ENCODE measurements at places on chromosomes 13 and 19.
A peak's percentile ranks its signal among the peaks of the same experiment; 100 is the strongest.

GRCh38 chr13:27170516-27171243, 931 bp downstream of the USP12 start:
- peak; percentile 78 for DNase-seq

GRCh38 chr19:15466851-15467733, 2.7 kb upstream of the RASAL3 start:
- no peak for DNase-seq

DNA sequence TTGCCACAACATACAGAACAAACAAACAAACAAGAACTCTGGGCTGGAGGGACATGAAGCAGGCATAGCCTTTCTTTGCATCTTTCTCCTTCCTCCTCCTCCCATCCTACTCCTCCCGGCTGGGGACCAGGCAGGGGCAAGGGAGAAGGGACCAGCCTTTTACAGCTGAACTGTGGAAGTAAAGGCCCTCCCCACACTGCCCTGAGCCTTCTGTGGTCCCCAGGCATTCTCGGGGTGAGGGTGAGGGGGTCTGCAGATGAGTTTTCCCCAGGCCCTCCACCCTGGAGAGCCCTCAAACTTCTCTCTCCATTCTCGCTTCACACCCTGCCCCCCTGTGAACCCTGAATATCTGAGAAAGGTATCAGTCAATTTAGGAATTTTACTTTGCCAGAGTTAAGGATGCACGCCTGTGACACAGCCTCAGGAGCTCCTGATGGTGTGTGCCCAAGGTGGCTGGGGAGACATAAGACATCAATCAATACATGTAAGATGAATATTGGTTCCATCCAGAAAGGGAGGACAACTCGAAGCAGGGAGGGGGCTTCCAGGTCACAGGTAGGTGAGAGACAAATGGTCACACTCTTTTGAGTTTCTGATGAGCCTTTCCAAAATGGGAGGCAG, 170.9 kb downstream of the COL4A1 start:
- DNase-seq = no peak

DNA sequence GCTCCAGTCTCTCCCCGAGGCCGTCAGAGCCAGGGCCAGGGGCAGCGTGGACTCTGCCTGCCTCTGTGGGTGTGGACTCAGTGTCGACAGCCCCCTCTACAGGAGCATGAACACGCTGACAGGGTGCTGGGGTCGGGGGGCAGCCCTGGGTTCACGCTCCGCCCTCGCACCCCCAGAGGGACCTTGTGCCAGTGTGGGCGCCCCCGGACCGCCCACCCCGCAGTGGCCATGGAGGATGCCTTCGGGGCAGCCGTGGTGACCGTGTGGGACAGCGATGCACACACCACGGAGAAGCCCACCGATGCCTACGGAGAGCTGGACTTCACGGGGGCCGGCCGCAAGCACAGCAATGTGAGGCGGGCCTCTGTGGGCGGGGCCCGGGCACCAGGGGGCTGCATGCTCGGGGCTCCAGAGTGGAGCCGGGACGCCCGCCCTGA, 8.3 kb downstream of the TRPM4 start:
- DNase-seq = no peak

GRCh38 chr13:50646070-50646469, 197.4 kb downstream of the DLEU7 start:
- DNase-seq = no peak

GRCh38 chr19:50830266-50831025, 2.9 kb downstream of the KLK15 start:
- no peak for DNase-seq

DNA sequence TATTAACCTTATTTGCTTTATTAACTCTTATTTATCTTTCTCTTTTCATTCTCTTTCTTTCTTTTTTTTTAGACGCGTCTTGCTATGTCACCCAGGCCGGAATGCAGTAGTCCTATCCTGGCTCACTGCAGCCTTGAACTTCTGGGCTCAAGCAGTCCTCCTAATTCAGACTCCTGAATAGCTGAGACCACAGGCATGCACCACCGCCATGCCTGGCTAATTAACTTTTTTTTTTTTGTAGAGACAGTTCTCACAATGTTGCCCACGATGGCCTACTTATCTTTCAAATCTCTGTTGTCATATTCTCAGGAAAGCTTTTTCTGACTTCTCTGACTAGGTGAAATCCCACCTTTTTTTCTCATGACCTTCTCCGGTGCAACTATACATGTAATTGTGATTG, 7.8 kb upstream of the SPRY2 start:
- DNase-seq = no peak

DNA sequence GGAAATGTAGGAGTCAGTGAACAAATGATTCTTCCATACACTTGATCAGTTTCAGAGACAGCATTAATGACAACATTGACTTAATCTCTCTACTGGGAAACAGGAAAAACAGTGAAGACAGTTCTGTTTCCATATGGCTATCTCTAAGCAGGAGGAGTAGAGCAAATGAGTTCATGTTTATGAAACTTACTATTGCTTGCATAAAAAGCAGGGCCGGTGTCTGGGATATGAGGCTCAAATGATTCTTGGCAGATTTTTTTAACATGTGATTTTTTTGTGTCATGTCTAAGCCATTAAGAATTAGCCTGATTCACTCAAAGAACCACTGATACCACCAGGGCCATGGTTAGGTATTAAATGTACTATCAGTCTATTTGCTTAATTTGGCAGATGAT, 141.9 kb downstream of the SLC7A1 start:
- DNase-seq = no peak

- no peak for DNase-seq
Observed at GRCh38 chr13:114106526-114106925, 25.9 kb downstream of the RASA3 start.

DNA sequence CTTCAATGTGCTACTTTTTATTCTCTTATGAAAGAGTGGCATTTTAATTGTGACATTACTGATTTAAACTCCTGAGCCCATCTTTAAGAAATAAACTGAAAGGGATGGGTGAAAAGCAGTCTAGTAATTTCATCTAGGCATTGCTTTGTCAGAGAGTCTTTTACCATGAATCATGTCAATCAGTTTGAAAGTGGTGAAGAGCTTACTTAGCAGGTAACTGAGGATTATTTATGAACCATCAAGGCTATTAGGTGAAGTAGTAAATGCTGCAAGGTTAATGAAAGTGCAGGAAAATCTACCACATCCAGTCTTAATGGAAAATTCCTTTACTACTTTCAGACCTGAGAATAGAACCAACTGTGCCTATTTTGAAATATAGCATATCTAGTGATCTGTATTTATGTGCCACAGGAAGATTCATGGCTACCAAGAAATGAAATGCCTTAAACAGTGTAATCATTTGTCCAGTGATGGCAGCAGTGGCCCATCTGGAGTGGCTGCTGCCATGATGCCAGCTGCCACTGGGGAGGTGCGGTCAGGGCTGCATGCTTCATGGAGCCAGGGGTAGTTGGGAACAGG, 368.9 kb downstream of the SLITRK6 start:
- DNase-seq = no peak

GRCh38 chr13:23811366-23812062, 77.7 kb downstream of the MIPEP start:
- DNase-seq = no peak

DNA sequence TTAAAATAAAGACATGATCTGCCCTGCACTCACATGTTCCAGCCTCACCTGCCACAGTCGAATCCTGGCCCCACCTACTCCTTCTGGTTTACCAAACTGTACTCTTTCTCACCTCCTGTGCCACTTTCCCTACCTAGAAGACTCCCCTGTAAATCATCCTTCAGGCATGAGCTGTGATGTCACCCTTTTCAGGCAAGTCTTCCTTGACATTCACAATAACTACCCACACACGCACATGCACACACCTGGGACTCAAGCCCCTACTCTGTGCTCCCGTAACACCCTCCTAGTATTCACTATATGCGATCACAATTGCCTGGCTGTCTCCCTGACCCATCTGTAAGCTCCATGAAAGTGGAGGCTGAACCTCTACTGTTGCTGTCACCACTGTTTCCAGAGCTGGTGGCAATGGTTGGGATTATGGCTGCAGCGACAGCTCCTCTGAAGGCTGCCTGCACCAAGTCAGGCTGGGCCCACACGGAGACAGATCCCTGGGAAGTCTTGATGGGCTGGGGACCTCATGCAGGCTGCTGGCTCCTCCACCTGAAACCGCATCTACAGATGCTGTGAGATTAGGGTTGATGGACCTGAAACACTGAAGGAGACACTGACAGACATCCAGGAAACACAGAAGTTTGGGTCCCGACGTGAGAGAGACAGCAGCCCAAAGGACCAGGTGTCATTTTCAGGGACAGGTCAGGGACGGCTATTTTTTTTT, 611.1 kb downstream of the UQCRFS1 start:
- DNase-seq = no peak

- peak; percentile 34 for DNase-seq
Observed at GRCh38 chr13:107373551-107373950, 805.6 kb upstream of the ARGLU1 start.

GRCh38 chr19:40322271-40322610, 26.0 kb downstream of the C19orf47 start:
- no peak for DNase-seq

GRCh38 chr13:45799451-45799850, 52.1 kb downstream of the SIAH3 start:
- peak; percentile 84 for DNase-seq

- DNase-seq = no peak
Observed at GRCh38 chr13:45681113-45681512, 21.0 kb upstream of the CBY2 start.

DNA sequence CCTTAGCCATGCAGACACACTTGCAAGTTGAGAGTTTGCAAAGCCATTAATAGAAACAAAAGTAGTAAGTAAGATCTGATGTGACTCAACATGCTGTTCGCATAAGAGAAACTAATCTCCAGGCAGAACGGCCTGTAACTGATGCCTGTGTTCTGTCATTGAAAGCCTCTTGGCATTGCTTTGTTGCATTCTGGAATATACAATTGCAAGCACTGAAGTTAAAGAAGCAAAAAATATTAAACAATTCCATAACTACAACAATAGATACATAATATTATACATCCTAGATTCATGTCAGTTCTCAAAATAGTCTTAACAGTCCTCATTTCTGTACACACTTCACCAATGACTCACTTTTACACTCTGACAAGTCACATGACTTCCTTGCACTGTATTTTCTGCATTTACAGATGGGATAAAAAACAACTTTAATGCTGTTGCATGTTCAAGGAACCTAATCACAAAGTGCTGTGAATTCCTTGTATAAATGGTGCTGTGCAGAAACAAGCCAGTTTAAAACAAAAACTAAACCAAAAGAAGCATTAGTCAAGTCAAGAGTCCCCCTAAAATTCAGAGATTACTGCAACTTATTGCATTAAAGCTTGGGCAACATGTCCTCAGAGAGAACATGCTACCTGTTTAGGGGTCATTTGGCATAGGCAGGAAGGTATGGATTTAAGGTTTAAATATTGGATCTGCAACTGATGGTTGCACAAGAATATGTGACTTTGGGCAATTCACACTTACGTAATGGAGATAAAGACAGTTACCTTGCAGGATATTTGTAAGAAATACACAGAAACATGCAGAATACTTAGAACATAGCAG, 79.5 kb upstream of the SERP2 start:
- DNase-seq = no peak

- DNase-seq = no peak
Observed at GRCh38 chr13:50459046-50459445, 384.4 kb downstream of the DLEU7 start.

- DNase-seq = no peak
Observed at GRCh38 chr19:50266896-50267295, 62.3 kb downstream of the KCNC3 start.

- DNase-seq = no peak
Observed at GRCh38 chr13:111317042-111317550, 3.3 kb upstream of the TEX29 start.

- no peak for DNase-seq
Observed at GRCh38 chr19:41915021-41915775, 13.1 kb downstream of the ERFL start.

DNA sequence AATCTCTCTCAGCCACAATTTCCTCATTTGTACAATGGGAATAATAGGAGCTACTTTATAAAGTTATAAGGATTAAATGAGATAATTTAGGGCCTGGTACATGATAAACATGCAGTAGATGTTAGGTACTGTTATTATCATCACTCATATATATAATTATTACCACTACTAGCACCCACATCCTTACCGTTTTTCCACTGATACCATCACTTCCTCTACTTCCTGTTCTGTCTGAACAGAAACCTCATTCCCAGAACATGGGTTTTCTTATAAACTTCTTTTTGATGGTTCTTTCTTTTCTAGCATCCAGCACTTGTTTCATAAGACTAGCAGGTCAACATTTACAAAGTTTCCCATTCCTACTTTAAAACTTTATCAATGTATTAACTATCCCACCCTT, 6.3 kb downstream of the CDADC1 start:
- no peak for DNase-seq

DNA sequence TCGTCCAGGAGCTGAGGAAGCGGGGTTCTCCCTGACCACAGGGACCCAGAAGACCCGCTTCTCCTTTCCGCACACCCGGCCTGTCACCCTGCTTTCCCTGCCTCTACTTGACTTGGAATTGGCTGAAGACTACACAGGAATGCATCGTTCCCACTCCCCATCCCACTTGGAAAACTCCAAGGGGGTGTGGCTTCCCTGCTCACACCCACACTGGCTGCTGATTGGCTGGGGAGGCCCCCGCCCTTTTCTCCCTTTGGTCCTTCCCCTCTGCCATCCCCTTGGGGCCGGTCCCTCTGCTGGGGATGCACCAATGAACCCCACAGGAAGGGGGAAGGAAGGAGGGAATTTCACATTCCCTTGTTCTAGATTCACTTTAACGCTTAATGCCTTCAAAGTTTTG, 18.9 kb downstream of the VASP start:
- peak; percentile 96 for DNase-seq

GRCh38 chr13:95221971-95222732, 79.1 kb downstream of the ABCC4 start:
- peak; percentile 62 for DNase-seq

GRCh38 chr13:94435604-94436226, 43.8 kb downstream of the DCT start:
- DNase-seq = peak; percentile 91

DNA sequence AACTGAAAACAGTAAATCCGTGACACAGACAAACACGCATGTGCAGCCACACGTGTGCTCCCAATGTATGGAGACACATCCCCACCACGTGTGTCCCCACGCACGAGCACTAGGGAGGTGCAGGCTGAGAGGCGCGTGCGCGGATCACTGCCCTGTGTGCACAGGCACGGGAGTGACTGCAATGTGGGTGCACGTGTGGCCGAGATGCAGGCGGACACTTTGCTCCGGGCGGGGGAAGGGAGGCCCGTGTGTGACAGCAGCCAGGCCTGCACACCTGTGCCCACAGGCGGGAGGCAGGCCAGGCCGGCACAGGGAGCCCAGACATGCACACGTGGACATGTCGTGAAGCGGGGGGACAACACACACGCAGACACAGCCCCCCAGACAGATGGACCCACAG, 77.0 kb downstream of the PTPRS start:
- DNase-seq = no peak

All from NCI-H82 (cell line).